ENCODE measurements at places on chromosomes 2 and 18.

DNA sequence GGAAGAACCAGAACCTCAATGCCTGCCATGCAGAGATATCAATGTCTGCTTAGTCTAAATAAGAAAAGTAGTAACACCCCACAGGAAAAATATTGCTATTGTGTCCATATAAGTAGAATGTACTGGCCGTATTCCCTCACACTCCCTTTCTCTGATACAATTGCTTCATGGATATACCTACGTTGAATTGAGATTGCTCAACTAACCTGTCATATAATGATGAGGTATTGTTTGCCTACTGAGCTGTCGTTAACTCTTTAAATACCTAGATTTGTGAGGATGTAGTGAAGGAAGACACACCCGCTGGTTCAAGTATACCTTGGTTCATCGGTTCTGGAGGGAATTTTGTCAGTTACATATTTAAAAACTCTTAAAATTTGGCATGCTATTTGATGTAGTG is 480.7 kb upstream of the TCF4 start:
- no peak for DNase-seq

- no peak for DNase-seq
These were observed 271.8 kb upstream of the TFPI start for GRCh38 chr2:187826023-187826422.

GRCh38 chr2:220127311-220127710 is 499.9 kb downstream of the SLC4A3 start:
- DNase-seq, result no peak

DNA sequence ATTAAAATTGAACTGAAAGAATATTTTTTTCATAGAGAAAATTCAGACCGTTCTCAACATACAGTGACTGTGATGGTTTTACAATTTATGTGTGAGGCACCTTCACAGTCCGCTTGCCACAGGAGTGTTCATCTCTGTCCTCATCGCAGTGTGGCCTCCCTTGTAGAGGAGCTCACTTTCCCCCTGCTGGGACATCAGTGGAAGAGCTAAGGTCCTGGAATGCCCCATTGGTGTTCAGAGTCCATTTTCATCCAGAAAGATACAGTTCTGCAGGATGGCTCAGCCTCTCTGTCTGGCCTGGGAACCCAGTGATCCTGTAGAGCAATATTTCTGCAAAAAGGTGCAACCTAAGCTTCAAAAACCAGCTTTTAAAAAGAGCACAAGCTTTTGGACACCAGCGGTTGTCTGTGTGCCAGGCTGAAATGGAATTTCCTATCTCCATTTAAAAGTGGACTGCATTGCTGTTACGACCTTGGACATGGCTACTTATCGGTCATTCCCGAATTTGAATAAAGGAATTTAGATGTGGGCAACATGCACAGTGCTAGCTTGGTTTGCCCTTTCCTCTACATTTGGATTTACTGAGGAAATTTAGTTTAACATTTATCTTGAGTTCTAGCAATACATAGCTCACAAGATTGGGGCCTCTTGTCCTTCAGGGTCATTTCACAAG is 26.7 kb upstream of the FAM237A start:
- DNase-seq, result peak; percentile 9

- DNase-seq, result no peak
These were observed 19.2 kb downstream of the CCDC138 start for GRCh38 chr2:108805782-108806181.

- no peak for DNase-seq
These were observed 95.7 kb downstream of the ARMC9 start for GRCh38 chr2:231294116-231294515.

GRCh38 chr2:201144101-201145051 is 28.4 kb downstream of the CFLAR start:
- DNase-seq, result peak; percentile 28

DNA sequence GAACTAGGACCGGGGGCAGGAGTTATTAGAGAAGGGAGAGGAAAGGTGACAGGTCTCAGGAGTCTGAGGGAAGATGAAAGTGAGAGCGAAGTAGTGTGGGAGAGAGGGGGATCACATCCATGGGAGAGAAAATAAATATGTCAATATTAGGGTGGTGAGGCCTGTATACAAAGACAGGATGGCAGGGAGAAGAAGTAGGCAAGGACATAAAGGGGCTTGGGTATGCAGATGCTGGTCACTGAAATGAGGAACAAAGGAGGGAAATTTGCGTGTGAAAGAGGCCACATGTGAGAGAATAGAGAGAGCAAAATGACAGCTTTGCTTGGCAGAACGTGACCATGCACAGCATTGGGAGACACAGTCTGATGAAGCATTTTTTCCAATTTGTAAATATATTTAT is 13.6 kb downstream of the METAP1D start:
- no peak for DNase-seq

- DNase-seq, result no peak
These were observed 3.1 kb downstream of the ARHGAP25 start for GRCh38 chr2:68737711-68738110.

DNA sequence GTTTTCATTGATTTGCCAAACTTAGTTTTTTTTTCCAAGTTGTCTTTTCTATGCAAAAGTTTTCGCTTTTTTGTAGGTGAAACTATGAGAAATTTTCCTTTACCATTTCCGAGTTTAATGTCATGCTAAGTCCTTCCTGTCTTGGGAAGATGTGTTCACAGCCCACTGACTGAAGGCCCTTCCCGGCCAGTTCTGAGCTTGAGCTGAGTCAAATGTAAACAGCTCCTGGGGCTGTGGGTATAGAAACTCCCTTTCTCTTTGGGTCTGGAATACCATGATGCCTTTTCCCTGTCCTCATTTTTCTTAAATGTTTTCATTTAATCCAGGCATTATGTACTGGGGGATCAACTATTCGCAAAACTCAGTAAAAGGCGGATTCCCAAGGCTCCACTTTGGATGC is 69.8 kb upstream of the IL1R1 start:
- DNase-seq, result no peak
